Activated naive CD8-positive, alpha-beta T cell treated with anti-CD3 and anti-CD28 coated beads for 36 hours (primary cell): ENCODE measurements at places on chromosomes 13 and 19. TPM values are rescaled to one million over a fixed set of nuclear protein-coding genes. Genes with fewer than 3 reads are reported as not detected.

- H3K27ac ChIP-seq, result peak overlapping the region; percentile 79
- DNase-seq, result peak; percentile 54
- H3K4me1 ChIP-seq, result peaks cover 64% of the 10 kb centered on the region
- peak overlapping the region; percentile 35 for H3K4me3 ChIP-seq
- peaks cover 66% of the 10 kb centered on the region for H3K36me3 ChIP-seq
- H3K27me3 ChIP-seq, result no peaks in the 10 kb centered on the region
These were observed 11.9 kb downstream of the SNRPA start for GRCh38 chr19:40762754-40763470.

GRCh38 chr13:38979891-38980749 is 10.5 kb downstream of the STOML3 start:
- DNase-seq, result no peak
- no peak overlapping the region for H3K4me3 ChIP-seq
- no peaks in the 10 kb centered on the region for H3K36me3 ChIP-seq
- no peaks in the 10 kb centered on the region for H3K4me1 ChIP-seq
- no peak overlapping the region for H3K27ac ChIP-seq

- H3K36me3 ChIP-seq, result peaks cover 9% of the 10 kb centered on the region
- H3K4me1 ChIP-seq, result peaks cover 1% of the 10 kb centered on the region
- no peak for DNase-seq
- no peaks in the 10 kb centered on the region for H3K27me3 ChIP-seq
- H3K4me3 ChIP-seq, result no peak overlapping the region
- no peak overlapping the region for H3K27ac ChIP-seq
These were observed 150.0 kb downstream of the DPF1 start for GRCh38 chr19:38073841-38074685.

- DNase-seq, result peak; percentile 14
- peaks cover 38% of the 10 kb centered on the region for H3K36me3 ChIP-seq
- H3K27ac ChIP-seq, result peak overlapping the region; percentile 100
- peaks cover 51% of the 10 kb centered on the region for H3K27me3 ChIP-seq
- peak overlapping the region; percentile 100 for H3K4me3 ChIP-seq
These were observed 65.1 kb downstream of the KCNRG start for GRCh38 chr13:50080203-50080910.

DNA sequence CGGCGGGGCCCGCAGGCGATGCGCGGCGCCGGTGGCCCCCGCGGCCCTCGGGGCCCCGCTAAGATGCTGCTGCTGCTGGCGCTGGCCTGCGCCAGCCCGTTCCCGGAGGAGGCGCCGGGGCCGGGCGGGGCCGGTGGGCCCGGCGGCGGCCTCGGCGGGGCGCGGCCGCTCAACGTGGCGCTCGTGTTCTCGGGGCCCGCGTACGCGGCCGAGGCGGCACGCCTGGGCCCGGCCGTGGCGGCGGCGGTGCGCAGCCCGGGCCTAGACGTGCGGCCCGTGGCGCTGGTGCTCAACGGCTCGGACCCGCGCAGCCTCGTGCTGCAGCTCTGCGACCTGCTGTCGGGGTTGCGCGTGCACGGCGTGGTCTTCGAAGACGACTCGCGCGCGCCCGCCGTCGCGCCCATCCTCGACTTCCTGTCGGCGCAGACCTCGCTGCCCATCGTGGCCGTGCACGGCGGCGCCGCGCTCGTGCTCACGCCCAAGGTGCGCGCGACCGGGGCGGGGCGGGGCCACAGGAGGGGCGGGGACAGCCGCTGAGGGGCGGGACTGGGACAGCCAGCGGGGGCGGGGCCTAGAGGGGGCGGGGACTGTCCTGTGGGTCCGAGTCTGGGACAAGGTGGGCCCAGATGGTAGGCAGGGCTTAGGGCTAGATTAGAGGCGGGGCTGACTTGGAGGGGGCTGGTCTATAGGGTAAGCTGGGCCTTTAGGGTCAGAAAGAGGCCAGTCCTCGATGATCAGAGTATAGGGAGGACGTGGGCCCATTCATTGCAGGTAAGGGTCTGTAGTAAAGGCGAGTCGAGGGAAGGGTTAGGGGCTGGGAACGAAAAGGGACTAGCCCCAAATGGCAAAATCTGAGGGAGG is 5.1 kb downstream of the GRIN2D start:
- peaks cover 42% of the 10 kb centered on the region for H3K27me3 ChIP-seq
- peak; percentile 89 for DNase-seq
- peak overlapping the region; percentile 16 for H3K27ac ChIP-seq
- H3K36me3 ChIP-seq, result no peaks in the 10 kb centered on the region
- peaks cover 30% of the 10 kb centered on the region for H3K4me1 ChIP-seq

DNA sequence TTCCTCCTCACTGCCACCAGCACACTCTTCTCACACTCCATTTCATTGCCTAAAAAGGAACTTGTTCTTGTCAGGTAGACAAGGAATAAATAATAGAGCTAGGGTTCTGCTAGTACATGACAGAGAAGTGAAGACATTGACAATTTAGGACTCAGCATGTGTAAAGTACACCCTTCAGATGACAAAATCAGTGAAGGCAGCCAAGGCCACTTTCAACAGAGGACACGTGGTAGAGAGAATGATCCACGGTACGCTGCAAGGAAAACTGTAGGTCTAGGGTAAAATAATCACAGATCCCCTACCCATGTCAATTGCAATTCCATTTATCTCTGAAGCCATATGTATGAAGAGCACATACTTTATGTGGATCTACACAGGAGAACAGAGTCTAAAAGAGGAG is 7.2 kb upstream of the SPATA13 start:
- H3K36me3 ChIP-seq, result no peaks in the 10 kb centered on the region
- no peaks in the 10 kb centered on the region for H3K27me3 ChIP-seq
- no peaks in the 10 kb centered on the region for H3K4me1 ChIP-seq
- H3K27ac ChIP-seq, result no peak overlapping the region
- no peak overlapping the region for H3K4me3 ChIP-seq

DNA sequence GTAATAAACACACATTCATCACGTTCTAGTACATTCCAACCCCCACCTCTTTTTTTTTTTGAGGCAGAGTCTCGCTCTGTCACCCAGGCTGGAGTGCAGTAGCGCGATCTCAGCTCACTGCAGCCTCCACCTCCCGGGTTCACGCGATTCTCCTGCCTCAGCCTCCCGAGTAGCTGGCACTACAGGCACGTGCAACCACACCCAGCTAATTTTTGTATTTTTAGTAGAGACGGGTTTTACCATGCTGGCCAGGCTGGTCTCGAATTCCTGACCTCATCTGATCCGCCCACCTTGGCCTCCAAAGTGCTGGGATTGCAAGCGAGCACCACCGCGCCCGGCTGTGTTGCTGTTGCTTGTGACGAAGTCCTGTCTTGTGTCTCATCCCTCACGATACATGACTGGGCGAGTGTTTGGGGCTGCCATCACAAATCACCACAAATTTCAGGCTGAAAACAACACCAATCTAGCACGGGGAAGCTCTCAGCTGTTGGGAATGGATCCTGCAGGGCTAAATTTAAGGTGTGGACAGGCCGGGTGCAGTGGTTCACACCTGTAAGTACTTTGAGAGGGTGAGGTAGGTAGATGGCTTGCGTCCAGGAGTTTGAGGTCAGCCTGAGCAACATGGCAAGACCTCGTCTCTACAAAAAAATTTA is 15.7 kb downstream of the MOB3A start:
- no peaks in the 10 kb centered on the region for H3K27me3 ChIP-seq
- peaks cover 71% of the 10 kb centered on the region for H3K36me3 ChIP-seq
- H3K4me1 ChIP-seq, result peaks cover 26% of the 10 kb centered on the region
- peak overlapping the region; percentile 99 for H3K27ac ChIP-seq

- H3K36me3 ChIP-seq, result peaks cover 7% of the 10 kb centered on the region
- peak overlapping the region; percentile 61 for H3K27ac ChIP-seq
- H3K4me1 ChIP-seq, result peaks cover 51% of the 10 kb centered on the region
- H3K4me3 ChIP-seq, result no peak overlapping the region
- no peak for DNase-seq
- no peaks in the 10 kb centered on the region for H3K27me3 ChIP-seq
These were observed 72.0 kb downstream of the SPATA13 start for GRCh38 chr13:24232474-24232873.

DNA sequence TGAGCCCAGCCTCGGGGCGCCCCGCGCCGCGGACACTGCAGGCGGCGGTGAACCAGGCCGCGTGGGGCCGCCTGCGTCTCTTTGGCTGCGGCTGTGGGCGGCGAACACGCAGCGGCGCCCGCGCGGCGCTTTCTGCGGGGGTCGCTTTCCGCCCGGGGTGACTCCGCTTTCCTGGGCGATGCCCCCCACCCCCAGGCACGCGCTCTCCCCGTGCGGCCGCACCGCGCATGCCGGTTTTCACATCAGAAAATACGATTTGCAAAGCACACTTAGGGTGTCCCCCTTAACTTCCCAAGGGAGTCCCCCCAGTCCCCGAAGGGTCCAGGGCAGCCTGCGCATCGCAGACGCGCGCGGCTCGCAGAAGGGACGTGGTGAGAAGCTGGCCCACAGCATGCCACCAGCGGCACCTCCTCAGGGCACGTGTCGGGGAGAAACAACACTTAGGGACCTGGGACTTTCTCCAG is 5.3 kb downstream of the F7 start:
- DNase-seq, result no peak
- H3K4me3 ChIP-seq, result peak overlapping the region; percentile 40
- peaks cover 4% of the 10 kb centered on the region for H3K27me3 ChIP-seq
- peaks cover 3% of the 10 kb centered on the region for H3K36me3 ChIP-seq

DNA sequence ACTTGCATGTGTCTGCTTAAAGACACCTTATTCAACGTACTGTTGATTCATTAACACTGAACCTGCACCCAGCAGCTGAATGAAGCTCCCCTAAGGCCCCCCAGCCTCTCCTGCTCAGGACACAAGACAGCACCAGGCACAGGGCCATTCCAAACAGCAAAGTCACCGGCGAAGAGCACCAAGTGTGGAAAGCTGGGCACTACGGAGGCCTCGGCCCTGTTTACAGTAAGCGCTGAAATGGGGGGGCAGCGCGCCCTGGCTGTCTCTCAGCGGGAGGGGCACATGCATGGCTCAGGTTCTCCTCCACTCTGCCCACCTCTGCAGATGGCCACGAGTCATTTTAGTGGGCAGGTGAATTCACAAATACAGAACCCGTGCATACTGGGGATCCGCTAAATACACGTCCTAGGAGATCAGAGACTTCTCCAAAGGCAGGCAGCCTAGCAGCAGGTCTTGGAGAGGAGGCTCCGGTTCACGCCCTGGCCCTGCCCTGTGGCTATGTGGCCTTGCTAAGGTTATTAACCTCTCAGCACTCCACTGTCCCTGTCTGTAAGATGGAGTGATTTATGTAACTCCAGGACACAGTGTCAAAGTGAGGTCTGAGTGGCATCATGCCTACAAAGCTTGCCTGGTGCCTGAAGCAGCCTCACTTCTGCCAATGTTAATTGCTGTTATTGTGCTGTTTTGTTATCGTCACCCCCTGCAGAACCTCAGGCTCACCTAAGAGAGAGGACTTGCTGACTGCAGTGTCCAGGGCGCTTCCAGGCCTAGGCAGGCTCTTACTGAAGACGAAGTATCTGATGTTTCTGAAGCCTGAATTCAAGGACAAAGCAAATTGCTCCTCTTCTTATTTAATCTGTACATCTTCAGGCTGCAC is 207.4 kb upstream of the SOX1 start:
- DNase-seq, result no peak
- H3K4me1 ChIP-seq, result no peaks in the 10 kb centered on the region
- H3K4me3 ChIP-seq, result no peak overlapping the region
- no peaks in the 10 kb centered on the region for H3K36me3 ChIP-seq
- no peak overlapping the region for H3K27ac ChIP-seq

- DNase-seq, result peak; percentile 87
- no peaks in the 10 kb centered on the region for H3K27me3 ChIP-seq
- peak overlapping the region; percentile 86 for H3K27ac ChIP-seq
These were observed 550 bp downstream of the CERS4 start for GRCh38 chr19:8209462-8210378.

DNA sequence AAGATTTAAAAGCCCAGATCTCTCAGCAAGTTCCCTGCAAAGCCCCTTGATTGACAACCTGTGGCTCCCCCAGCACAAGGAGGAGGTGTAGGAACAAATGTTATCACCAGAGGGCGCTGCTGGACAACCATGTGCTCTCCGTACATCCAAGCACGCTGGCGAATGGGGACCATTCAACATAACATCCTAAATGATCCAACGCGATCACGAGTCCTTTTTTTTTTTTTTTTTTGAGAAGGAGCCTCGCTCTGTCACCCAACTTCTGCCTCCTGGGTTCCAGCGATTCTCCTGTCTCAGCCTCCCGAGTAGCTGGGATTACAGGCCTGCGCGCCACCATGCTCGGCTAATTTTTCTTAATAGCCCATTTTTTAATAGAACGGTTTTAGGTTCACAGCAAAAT is 52.0 kb downstream of the NWD1 start:
- H3K27me3 ChIP-seq, result peaks cover 29% of the 10 kb centered on the region
- peak; percentile 62 for DNase-seq
- no peaks in the 10 kb centered on the region for H3K36me3 ChIP-seq
- H3K4me1 ChIP-seq, result no peaks in the 10 kb centered on the region
- H3K4me3 ChIP-seq, result no peak overlapping the region
- H3K27ac ChIP-seq, result no peak overlapping the region

DNA sequence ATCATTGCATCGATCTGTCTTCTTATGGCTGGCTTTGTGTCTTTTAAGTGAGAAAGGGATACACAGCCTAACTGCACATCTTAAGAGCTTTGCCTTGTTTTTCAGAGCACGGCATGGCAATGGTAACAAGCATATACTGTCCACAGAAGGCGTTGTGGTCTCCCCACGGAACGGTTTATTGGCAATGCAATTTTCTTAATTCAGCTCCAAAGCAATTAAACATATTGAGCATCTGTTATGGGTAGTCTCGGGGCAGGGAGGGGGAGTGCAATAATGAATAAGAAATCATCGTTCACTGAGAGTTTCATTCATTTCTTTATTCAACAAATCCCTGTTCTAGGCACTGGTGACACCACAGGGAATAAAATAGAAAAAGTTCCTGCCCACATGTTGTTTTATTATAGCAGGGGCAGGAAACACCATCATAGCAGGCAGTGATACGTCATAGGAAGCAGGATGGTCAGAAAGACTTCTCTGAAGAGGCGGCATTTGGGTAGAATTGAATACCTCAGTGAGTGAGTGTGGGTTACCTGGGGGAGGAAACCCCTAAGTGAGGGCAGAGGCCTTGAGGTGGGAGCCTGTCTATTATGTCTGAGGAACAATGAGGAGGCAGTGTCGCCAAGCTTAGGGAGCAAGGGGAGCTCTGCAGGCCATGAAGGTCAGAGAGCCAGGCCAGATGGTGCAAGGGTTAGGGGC is 185.7 kb upstream of the KL start:
- H3K27ac ChIP-seq, result no peak overlapping the region
- no peak for DNase-seq
- H3K36me3 ChIP-seq, result peaks cover 3% of the 10 kb centered on the region
- no peaks in the 10 kb centered on the region for H3K4me1 ChIP-seq

Gene ZNF525
- total RNA-seq, result 25.7 TPM

Gene MUC16
- total RNA-seq, result not detected

Gene RPL13A
- total RNA-seq, result 3,663 TPM

Gene ICAM1
- total RNA-seq, result 33.2 TPM

Gene ABCA7
- total RNA-seq, result 11.2 TPM

Gene LILRA5
- not detected for total RNA-seq

Gene ZNF426
- 18.6 TPM for total RNA-seq

Gene SLC1A6
- not detected for total RNA-seq

Gene ANO8
- 2.7 TPM for total RNA-seq

Gene ZNF93
- total RNA-seq, result 17.3 TPM
